H7 (cell line): ENCODE measurements at places on chromosomes 5 and 9.

DNA sequence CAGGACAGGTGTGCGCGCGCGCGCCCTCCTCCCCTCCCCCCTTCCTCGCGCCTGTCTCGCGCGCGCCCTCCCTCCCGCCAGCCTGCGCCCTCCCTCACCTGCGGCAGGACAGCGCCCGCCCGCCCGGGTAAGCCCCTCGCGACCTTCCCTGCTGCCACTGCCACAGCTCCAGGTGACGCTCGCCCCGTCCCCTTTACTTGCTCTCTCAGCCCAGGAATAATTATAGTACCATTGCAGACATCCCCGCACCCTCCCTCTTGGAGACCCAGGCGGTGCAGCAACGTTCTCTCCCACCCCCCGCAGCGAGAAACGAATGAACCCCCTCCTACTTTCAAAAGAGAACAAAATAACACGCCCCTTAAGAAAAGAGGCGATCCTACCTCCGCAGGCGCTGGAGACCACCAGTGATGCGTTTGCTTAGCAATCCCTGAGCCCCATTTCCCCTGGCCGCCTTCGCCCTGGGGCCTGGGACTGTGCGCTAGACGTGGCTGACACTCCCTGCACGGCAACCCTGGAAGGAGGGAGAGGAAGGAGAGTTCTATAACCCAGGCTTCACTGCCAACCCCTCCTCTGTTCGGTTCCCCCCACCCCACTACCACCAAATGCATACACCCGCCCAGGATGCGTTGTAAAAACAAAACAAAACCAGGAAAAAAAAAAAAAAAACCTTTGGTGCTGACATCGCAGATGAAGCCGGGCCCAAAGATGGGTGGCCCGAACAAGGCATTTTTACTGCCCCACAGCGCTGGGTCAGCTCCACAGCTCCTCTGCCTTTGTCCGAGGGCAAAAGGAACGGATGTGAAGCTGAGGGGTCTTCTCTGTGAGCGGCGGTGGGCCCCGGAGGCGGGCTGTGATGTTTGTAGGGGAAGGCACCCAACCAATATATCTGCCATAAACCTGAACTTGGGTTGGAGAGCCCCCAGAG, 5.6 kb upstream of the PURA start:
- DNase-seq: peak; percentile 64

DNA sequence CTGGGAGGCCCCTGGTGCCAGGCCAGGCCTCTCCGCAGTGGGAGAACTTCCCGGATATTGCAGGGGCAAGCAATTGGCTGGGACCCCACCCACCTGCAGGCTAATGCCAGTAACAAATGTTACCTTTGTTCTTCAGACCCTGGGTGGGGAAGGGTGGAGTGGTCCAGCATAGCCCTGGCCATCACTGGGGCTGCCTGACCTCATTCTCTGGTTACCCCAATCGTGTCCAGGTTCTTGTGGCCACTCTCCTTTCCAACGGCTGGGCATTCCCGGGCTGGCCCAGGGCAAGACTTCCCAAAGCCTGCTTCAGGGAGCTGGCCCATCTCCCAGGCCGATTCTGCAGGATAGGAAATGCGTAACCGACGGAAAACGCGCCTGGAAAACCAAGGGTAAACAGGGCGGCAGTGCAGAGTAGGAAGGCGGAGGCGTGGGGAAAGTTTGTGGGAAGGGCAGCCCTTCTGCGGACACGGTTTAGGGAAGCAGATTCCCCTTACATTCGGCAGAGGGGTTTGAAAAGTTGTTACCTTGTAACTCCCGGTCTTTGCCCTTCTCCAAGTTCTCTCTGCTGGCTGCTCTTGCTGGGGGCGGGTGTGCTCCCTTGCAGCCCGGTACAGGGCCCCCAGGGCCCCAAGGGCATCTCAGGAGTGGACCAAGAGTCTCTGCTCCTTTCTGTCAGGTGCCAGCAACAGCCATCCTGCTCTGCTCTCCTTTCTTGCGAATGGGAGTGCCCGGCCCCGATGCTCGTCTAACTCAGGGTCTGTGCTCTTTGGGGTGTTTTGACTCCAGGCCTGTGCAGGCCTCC, 3.5 kb downstream of the NRARP start:
- DNase-seq: no peak

- DNase-seq: no peak
Observed at GRCh38 chr9:38332625-38333024, 59.9 kb upstream of the ALDH1B1 start.

- DNase-seq: peak; percentile 22
Observed at GRCh38 chr5:43033841-43034590, 6.1 kb downstream of the ANXA2R start.

DNA sequence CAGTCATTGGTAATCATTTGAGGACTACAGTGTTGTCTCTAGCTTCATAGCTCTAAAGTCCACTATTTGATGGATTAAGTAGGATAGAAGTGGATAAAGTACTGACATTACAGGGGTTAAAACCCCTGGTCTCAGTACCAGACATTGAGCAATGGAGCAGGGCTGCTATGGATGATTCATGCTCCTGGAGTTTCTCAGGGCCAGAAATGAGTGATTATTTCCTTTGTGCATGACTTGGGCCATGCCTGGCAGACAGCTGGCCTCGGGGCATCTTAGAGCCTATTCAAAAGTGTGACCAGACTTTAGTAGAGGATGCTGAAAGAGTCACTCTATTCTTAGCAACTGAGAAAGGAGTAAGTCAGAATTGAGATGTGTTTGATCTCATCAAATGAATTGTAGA, 350.7 kb upstream of the TLE4 start:
- no peak for DNase-seq

DNA sequence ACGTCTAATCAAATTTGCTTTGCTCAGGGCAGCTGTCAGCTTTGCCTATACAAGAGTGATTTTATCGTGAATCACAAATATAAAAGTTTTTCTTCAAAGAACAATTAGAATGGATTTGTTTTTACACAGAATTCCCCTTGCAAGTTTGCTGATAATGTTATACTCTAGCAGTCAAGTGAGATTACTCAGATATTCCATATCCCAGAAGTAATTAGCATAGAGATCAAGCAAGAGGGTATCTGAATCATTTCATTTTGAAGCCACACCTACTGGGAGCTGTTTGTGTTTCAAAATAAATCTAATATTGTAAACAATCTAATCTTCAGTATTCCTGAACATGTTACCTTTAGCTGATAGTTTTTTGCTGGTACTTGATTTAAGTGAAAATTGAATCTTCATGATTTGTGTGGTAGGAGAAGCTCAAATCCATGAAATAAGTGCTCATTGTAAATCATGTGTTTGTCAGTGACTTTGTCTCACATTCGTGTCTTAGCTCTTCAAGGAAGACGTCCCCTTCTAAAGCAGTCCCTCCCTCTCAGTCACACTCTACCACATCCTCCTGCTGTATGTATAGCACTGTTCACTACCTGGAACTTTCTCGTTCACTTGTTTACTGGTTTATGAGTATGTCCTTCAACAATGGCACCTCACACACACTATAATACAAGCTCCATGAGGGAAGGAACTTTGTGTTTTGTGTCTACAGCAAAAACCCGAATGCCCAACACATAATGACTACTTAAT, 3.3 kb upstream of the TTC39B start:
- DNase-seq: no peak

- DNase-seq: no peak
Observed at GRCh38 chr5:120817044-120817985, 353.2 kb downstream of the PRR16 start.

DNA sequence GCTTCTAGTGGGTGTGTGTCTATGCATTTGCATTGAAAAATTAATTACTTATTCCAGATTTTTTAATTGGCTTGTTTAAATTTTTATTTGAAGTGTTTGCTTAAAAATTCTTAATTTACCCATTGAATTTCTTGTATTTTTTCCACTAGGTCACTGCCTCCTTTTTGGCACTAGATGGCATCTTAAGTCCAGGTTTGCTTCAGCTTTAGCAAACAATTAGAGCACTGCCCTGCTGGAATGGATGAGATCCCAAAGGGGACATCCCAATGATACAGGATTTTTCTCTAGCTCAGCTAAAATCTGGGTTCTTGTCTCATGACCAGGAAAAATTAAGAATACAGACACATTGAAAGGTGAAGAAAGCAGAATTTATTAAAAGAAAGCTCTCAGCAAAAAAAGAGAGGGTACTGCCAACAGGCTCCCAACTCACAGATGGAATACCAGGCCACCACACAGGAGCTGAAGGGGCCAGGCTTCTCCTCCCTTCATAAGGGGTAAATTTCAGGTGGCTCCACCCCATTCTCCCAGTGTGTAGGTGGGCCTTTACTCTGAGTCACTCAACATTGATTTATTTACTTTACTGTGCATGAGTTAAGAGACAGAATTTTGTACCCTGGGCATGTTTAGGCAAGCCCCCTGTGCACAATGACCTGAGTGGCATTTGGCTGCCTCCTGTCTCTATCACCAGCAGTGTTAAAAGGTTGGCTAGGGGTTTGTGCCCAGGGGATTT, 532.4 kb downstream of the ANXA1 start:
- DNase-seq: no peak

GRCh38 chr5:59479086-59479485, 414.4 kb downstream of the PDE4D start:
- no peak for DNase-seq

DNA sequence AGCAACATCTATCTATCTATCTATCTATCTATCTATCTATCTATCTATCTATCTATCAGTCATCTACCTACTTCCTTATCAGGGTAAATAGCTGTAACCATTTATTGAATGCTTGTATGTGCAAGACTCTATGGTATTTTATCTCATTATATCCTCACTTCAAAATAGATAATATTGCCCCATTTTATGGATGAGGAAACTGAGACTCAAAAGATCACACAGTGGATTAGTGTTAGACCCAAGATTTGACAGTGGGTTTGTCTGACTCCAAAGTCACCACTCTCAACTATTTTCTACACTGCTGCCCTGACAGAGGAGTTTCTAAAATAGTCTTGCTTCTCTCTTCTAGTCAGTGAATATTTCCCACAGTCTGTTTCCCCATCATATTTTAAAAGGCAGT, 94.3 kb upstream of the NR3C1 start:
- no peak for DNase-seq

- peak; percentile 52 for DNase-seq
Observed at GRCh38 chr9:36407122-36407723, 7.2 kb upstream of the RNF38 start.

GRCh38 chr5:112907166-112907631, 14.8 kb downstream of the REEP5 start:
- DNase-seq: no peak

DNA sequence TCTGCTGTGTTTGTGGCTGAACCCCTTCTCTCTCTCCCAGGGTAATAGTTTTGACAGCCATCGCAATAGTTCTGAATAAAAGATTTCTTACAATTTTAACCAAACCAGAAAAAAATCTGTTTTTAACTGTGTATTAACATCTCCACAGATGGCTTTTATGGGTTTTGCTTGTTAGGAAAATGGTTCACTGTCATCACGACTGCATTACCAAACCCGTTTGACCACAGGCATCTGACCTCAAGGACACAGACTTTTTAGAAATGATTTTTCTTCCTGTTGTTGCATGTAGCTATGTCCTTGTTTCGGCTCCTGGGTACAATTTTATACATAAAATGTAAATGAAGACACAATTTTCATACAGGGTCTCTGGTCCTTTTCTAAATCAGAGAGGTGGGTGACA, 316.1 kb downstream of the IRX1 start:
- no peak for DNase-seq

- no peak for DNase-seq
Observed at GRCh38 chr9:97880336-97880735, 27.3 kb downstream of the FOXE1 start.

GRCh38 chr9:24059651-24060050, 233.6 kb upstream of the ELAVL2 start:
- no peak for DNase-seq

DNA sequence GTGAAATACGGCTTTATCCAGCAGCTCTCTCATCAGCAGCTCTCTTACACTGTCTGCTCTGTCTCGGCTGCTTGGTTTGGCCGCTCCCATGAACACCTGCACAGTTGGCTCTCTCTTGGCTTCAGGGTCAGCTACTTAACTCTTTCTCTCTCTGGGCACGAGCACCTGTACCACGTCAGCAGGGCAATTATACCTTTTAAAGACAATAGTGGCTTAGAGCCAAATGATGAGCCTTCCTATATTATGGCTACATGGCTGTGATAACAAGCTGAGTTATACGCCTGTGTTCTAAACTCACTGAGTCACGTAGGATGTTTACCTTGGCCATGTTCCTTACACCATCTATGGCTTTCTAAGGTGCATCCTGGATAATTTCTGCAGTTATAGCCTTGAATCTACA, 69.2 kb upstream of the CTNND2 start:
- no peak for DNase-seq

DNA sequence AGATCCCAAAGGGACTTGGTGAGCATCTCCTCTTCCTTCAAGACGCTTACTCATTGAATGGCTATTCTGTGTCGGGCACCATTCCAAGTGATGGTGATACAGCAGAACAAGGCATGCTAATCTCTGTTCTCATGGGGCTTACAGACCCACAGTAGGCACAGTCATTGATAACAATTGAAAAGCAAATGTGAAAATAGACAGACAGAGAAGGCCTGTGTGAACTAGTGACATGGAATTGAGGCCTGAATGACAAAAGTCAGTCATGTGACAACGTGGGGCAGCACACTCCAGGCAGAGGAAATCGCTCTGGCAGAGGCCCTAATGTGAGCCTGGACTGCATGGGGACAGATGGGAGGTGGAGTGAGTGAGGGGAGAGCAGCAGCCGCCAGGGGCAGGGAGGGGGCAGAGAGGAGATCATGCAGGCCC, 70.7 kb upstream of the CPLX2 start:
- peak; percentile 47 for DNase-seq

- DNase-seq: no peak
Observed at GRCh38 chr5:2894736-2895135, 143.3 kb upstream of the IRX2 start.

DNA sequence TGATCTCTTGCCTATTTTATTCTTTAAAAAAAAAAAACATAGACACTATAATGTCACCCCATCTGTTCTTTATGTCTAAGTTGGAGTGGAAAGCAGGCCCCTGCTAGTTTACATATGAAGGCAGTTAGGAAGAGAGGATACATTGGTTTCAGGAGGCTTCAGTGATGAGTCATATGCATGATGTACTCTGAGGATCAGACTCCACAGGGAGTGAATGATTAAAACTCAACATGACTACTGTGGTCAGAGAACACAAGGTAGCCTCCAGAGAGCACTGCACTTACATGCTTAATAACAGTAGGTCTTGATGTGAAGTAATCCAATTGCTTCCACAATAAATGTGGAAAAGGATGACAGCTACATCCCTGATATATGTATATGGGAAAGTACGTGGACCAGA, 22.7 kb upstream of the FSTL4 start:
- no peak for DNase-seq

GRCh38 chr5:152181461-152181860, 223.6 kb downstream of the NMUR2 start:
- no peak for DNase-seq
